ENCODE measurements at places on chromosomes 12 and 14.

- DNase-seq, result no peak
Observed at GRCh38 chr12:131693149-131693548, 17.7 kb upstream of the SFSWAP start.

GRCh38 chr14:29735459-29735858 lies 192.2 kb downstream of the PRKD1 start:
- DNase-seq, result no peak

DNA sequence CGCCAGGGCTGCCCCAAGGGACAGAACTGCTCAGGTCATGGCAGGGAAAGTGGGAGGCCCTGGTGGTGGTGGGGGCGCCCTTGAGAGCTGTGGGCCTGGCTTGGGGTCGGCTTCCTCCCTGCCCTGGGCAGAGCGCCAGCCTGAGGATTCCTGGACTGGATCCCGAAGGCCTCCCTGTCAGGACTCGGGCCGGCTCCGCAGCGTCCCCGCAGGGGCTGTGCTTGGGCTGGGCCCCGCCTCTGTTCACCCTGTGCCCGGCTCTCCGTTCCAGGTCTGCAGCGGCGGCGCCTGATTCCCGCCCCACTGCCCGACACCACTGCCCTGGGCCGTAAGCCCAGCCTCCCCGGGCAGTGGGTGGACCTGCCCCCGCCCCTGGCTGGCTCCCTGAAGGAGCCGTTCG lies 39.9 kb downstream of the KIF26A start:
- no peak for DNase-seq

DNA sequence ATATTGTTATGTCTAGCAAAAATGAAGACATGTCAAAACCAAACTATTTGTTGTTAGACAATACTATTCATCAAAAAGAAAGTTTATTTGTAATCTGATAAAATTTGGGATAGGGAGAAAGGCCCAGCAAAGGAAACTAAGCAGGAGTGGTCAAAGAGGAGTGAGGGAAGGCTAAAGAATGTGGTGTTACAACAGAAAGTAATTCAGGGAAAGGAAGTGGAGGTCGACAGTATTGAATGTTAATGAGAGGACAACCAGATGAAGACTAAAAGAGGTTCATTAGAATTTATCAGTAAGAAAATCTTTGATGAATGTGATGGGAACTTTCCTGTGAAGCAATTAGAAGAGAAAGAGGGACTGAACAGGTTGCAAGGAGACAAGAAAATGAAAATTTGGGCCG lies 33.9 kb downstream of the PLCZ1 start:
- no peak for DNase-seq

DNA sequence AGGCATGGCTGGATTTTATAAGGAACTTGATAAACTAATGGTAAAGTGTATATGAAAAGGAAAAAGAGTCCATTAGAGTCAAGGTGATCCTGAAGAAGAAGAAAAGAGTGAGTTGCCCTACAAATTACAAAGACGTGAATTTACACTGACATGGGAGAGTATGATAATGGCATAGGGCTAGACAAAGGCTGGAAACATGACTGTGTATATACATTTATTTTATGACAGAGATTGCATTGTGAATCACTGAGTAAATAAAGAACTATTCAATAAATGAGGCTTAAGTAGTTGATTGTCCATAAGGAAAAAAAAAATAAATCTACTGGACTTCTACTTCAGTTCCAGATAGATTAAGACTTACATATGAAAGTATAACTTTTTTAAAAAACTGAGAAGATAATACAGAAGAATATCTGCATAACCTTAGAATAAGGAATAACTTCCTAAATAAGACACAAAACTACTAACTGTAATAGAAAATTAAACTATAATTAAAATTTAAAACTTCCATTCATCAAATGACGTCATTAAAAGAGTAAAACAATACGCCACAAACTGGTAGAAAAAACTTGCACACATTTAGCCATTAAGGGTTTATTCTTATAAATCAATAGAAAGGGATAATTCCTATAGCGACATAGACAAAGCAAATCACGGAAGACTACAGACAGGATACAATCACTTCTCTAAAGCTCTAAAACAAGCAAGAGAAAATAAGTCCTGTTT lies 278.5 kb downstream of the NOVA1 start:
- DNase-seq, result no peak

- no peak for DNase-seq
Observed at GRCh38 chr14:32329146-32329545, at the start of gene AKAP6. Gene AKAP6, plus strand, starts transcription at chr14:32329298. Its CDS starts 104,196 bp downstream, at chr14:32433494.

DNA sequence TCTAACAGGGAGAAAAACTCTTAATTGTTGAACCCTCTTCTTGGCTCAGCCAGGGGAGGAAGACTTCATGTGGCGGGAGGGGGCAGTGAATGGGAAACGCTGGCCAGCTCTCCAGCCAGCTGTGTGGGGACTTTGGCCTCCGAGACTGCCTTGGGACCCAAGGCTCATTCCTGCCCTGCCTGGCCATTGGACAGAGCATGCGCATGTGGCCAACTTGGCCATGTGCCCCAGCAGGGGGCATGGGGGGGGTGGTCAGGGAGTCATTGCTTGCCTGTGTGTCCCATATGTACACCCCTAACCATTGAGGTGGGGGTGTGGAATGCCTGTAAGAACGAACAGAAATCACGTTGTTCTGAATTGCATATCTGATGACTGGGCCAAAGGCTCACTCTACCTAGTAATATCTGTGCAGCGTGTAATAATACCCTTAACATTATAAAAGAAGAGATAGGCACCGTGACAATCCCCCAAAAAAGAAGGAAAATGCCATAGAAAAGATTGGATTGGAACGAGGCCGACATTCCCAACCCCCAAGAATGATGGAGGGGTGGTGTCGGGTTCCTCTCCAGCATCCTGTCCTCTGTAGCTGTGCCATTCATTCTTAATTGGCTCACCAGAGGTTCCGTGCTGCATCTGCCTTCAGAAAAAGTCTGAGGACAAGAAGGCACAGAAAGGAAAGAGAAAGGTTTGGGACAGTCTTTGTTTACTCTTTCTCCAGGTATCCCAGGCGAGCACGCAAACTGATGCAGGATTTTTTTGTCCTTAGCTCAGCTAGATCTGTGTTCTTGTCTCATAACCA lies 3.5 kb upstream of the FAR2 start:
- no peak for DNase-seq

- DNase-seq, result no peak
Observed at GRCh38 chr14:97077253-97077653, 280.1 kb downstream of the VRK1 start.

DNA sequence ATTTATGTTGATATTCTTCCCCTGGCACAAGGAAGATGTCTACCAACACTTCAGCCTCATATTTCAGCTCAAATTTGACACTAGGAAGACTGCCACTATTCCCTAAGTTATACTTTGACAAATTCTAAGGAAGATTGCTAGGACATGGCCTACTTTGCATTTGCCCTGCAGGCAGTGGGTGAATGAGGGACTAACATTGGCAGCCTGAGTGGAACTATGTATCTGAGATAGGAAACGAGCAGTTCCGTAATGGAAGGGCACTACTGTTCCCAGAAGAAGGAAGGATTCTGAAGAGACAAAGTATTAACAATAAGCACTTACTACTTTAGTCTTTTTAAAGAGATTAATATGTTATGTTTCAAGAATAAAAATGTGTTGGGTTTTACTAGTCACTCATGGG lies 115.1 kb downstream of the SLC16A7 start:
- DNase-seq, result no peak

DNA sequence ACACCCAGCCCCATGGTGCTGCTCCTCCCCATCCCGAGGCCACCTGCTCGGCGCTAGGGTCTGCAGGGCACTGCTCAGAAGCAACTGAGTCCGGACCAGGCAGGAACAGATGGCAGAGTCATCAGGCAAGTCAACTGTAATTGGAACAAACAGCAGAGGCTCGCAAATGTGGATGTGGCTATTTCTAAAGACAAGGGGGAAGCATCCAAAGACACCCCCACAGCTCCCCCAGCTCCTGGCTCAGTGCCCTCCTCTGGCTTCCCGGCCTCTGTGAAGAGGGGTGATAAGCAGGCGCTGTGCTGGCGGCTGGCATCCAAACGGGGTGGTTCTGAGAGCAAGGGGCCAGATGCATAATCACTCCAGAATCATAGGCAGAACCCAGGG lies 125.6 kb downstream of the PIWIL1 start:
- no peak for DNase-seq

- no peak for DNase-seq
Observed at GRCh38 chr14:75246546-75247285, 31.9 kb upstream of the FOS start.

DNA sequence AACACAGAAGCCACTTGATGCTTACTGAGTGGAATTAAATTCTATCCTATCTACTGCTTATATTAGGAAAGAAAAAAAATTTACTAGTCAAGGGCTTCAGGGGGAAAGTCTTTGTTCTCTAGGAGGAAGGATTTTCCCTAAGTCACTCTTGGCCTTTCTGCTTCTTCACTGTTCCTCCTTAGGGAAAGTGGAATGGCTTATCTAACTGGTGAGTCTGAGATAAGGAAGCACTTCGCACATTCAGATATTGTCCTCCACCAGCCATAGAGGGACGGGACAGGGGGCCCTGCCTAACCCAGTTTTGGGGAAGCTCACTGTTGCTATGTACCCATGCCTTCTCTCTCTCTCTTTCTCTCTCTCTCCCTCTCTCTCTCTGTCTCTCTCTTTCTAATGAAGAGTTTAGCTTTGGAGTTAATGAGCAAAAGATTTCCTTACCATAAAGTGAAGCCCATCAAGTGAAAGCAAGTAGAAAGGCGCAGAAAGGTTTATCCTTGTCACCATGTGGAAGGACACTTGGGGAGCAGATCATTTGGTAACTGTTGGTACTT lies 450.6 kb downstream of the ZFP36L1 start:
- no peak for DNase-seq

DNA sequence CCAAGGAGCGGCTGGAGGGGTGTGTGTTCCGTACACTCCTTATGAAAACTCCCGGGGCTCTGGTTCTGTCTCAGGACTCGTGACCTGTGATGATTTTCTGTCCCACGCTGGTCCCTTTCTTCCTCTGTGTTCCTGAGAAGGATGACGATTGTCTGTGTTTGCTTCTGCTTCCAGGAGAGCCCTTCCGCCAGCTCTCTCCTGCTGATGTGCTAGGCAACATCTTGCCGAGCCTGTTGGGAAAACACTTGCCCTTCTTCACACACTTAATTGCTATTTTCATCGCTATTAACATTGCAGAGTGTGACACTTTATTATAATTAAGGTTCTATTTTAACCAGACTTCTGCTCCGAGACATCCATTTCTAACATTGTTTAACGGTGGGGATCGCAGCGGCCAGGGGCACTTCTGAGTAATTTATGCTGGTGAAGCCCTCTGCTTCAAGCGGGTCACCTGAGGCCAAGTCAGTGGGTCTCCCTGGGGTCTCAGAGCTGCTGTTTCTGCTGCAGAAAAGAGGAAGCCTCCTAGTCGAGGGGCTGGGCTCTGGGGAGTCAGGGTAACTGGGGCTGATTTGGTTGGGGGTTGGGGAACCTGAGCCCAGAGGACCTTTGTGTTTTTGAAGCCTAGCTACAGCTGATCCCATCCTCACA lies 88.6 kb downstream of the PRMT8 start:
- DNase-seq, result no peak

DNA sequence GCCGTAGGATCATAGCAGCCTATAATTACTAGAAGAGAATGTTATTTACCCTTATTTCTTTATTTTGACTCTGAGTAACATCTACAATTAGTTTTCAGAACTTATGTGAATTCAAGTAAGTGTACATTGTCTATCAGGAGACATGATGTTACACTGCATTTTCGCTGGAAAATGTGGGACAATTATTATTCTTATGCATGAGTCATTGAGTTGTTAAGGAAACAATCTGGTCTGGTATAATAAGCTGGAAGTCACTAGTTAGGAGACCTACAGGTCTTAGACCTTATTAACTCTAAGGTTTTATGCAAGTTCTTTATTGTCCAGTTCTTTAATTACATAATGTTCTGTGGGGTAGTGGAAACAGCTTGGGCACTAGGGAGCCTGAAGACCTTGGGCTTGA lies 5.8 kb downstream of the KTN1 start:
- DNase-seq, result no peak

DNA sequence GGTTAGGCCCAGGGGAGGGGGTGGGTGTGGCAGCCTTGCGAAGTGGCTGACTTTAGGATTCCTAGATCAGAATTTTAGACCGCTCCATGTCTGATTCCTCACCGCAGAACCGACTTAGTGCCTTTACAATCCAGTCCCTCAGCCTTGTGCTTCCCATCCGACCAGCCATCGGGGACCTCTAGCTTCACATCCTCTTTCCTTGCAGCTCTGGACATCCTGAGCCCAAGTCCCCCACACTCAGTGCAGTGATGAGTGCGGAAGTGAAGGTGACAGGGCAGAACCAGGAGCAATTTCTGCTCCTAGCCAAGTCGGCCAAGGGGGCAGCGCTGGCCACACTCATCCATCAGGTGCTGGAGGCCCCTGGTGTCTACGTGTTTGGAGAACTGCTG lies 557 bp downstream of the COPS7A start:
- peak; percentile 35 for DNase-seq

DNA sequence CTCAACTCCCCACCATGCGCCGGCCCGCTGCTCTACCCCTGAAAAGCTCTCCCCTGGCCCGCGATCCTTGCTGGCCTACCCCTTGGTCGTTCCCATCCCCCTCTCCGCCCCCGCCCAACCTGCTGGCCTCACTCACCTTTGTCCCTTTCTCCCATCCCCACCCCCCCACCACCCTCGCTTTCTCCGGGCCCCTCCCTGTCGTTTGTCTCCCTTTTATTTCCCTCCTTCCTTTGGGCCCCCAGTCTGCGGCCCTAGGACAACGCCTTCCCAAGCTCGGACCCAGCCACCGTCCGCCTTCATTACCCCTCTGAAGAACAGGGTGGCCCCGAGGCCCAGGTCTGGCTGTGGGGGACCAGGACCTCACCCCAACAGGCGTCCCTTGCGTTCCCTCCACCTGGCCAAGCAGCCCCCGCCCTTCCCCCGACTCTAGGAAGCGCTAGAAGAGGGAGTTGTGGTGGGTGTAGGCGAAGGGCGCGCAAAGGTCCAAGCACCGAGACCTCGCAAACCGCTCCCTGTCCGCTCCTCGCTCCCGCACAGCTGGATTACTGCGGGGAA lies 6.9 kb upstream of the SLC7A7 start:
- DNase-seq, result no peak
